Stimulated activated CD8-positive, alpha-beta memory T cell treated with anti-CD3 and anti-CD28 coated beads, Interleukin-4, amount 100 ng/mL, for 1 hour (primary cell): ENCODE measurements at places on chromosomes 1 and 21.

DNA sequence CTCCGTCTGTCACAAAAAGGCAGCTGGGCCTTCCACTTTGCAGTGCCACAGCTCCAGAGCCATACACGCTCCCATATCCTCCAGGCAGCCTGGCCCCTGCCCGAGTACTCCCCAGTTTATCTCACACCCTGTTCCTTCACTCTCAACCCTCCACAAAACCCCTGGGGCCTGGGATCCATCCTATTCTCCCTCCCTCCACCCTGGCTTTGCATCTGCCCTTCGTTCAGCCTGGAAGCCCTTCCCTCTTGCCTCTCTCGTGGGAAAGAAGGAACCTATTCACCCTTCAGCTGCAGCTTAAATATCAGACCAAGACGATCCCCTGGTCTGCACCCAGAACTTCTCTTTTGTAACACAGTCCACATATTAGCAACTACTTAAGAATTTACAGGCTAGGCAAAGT lies 56.7 kb downstream of the CAMK2N1 start:
- no peak for DNase-seq

DNA sequence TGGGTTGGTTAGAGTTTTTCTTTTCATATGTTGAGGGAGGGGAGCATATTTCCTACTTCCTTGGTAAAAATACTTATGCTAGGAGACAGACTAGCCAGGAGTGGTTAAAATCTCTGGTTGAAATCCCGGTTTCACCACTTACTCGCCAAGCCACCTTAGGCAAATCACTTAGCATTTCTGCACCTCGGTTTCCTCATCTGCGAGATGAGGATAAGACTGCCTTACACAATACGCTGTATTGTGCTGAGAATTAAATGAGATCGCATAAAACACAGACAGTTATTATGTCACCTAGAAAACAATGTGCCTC lies 1.4 kb downstream of the IFFO2 start:
- DNase-seq = no peak

DNA sequence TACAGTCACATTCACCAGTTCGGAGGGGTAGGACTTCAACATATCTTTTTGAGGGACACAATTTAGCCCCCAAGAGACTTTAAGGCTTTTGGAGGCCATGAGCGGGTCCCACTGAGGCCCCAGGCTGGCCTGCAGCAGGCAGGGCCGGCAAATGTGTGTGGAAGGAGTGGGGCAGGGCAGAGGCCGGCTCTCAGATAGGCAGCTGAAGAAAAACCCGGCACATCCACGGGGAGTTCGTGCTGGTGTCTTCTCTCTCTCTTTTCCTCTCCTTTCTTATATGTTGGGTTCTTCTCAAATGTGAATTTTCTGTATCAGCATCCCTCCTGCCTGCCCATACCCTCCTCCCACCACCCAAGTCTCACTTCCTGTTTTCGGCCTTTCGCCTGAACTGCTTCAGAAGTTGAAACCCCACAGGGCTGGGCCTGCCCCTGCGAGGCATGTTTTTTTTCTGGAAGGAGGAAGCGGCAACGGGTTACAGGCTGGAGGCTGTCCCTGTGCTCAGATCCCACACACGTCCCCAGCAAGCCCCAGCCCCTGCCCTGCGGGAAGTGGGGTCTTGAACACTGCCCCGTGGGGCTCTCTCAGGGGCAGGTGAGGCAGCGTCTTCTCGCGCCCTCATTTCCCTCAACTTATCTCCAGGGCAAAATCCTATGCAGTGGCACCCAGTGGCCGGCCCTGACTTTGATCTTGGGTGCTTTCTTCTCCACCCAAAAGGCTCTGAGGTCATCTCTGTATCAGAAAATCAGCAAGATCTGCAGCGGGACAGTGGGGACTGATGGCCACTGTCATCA lies 9.7 kb upstream of the UMODL1 start:
- no peak for DNase-seq

GRCh38 chr21:43825242-43825935 lies 36.0 kb downstream of the RRP1 start:
- no peak for DNase-seq

- DNase-seq = no peak
Measured at GRCh38 chr1:113891631-113892220, 4.3 kb upstream of the BCL2L15 start.

GRCh38 chr1:215905493-215906115 lies 338.5 kb downstream of the KCTD3 start:
- no peak for DNase-seq

DNA sequence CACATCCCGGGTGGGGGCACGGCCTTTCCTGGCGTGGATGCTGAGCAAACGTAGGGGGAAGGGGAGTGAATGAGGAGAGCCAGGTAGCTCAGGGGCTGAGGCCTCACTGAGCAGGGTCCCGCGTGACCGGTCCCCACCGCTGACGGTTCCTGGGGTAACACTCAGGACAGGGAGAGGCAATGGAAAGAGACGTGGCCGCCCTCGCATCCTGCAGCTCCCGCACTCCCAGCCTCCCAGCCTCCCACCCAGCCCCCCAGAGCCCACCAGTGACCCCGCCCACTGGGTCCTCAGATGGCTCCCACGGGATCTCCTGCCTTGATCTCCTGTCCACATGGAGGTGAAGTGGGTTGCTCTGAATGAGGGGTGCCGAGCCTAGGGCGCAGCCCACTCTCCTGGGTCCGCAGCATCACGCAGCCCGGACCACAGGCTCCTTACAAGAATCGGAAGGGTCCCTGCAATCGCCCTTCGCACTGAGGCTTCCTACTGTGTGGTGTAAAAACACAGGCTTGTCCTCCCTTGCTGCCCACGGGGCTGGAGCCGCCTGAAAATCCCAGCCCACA lies 2.4 kb downstream of the TSPEAR start:
- no peak for DNase-seq

GRCh38 chr1:102550729-102551384 lies 554.1 kb upstream of the OLFM3 start:
- no peak for DNase-seq

DNA sequence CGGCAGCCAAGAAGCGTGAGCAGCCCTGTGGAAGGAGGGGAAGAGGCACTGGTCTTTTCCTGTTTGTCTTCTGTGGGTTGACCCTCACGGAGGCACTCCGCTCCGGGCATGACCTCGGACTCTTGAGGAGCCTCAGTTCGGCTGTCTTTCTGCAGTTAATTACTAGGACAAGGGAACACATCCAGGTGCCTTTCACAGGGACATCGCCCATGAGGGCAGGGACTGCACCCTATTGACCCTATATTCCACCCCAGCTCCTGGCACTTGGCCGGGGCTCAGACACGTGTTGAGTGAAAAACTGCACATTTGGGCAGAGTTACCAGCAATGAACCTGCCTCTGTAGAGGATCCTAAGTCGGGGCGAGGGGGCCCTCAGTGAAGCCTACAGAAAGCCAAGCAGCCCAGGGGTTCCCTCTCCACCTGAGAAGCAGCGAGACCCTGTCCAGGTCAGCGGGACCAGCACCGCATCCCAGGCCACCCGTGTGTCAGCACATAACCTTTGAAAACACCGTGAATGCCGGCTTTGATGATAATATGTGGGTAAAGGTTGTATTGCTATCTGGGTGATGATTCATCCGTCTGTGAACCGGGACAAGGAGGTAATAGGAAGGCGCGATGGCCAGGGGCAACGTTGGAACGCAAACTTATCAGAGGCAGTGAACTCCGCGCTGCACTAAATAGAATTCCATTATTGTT lies 161.4 kb upstream of the ARHGEF16 start:
- no peak for DNase-seq

DNA sequence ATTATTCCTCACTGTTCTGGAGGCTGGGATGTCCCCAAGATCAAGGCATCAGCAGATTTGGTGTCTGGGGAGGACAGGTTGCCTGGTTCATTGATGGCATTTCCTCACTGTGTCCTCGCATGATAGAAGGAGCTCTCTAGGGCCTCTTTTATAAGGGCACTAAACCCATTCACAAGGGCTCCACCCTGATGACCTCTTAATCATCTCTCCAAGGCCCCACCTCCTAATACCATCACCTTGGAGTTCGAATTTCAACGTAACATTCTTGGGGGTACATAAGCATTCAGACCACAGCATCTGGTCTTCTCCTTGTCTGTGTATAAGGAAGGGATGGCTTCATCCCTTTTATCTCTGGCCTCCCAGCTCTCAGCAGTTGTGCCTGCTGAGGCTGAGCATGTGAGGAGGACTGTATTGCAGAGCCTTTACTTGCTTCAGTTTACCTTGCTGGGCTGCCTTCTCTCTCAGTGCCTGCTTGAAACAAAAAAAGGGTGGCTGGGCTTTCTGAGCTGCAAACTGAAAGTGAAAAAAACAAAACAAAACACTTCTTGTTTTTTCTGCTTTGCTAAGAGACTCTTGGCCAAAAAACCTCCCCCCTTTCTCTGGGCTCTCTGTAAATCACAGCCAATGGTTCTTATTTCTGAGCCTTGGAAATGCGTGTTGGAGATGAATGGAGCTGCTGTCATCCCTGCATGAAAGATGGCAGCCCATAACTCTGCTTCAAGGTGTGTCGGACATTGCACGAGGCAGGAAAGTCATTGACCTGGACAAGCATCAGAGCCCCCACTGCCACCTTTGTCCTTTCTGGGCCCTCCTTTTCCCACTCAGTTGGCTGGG lies 75.8 kb downstream of the RHOU start:
- DNase-seq = no peak

DNA sequence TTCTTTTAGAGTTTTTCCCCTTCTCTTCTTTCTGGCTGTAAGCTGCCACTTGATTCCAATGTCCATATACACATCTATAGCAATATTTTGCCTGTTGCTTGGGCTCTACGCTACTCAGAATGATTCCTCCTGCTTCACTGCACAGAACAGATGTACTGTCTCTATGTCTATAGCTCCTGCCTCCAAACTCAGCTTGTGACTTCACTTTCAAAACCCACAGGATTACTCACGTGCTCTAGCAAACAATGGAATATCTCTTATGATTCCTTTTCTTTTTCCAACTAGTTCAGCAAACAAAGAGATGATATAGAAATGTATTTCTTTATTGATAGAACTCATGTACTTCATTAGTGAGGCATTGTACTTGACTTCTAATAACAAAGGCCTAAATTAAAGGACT lies 80.5 kb upstream of the SOX13 start:
- no peak for DNase-seq

GRCh38 chr1:62395291-62395690 lies 41.6 kb upstream of the USP1 start:
- no peak for DNase-seq

DNA sequence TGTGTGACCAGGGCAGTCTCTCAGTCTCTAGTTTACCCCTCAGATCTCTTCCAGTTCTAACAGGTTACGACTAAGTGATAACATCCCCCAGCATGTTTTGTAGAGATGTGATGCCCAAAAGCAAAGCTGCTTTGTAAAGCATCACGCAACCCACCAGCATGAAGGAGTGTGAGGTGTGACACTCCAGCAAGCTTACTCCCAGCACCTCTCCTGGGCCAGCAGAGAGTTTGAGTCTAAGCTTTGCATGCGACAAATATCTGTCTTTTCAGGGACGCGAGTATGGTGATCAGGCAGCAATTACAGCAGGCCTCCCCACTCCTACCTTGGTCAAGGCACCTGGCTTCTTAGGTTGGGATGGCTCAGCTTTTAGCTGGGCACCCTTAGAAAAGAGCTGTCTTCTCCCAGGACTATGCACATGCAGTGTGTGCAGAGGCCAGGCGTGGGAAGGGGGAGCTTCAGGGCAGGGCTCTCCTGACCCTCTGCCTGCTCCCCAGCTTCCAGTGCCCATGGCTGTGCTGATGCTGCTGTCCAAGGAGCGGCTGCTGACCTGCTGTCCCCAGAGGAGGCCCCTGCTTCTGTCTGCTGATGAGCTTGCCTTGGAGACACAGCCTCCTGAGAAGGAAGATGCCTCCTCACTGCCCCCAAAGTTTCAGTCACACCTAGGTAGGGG lies 48.2 kb downstream of the ELK4 start:
- no peak for DNase-seq

DNA sequence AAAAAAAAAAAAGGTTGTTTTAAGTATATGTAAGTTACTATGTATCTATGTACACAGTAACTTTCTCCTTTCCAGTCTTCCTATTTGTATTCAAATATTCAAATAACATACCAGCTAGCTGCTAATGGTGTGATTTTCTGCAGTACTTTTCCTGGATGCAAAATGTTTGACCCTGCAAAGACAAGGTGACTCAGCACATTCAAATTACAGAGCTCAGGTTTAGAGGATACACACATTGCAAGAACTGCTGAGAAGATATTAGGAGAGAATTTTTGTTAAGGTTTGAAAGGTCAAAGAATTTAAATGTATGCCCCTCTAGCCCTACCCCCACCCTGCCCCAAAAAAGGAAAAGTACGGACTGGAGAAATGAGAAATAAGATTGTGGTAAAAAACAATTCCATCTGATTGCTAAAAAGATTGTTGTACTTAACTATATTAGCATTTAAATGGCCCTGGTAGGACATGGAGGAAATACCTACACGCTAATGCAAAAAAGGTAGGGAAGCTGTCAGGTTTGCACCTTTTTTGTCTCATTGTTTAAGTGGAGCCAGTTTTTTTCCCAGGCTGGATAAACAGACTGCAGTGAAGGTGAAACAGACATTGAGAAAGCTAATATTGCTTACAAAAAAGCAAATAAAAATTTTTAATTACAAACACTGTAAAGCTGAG lies 45.6 kb downstream of the ZNF281 start:
- no peak for DNase-seq

- no peak for DNase-seq
Measured at GRCh38 chr1:109427171-109427467, 871 bp upstream of the PSMA5 start.

GRCh38 chr1:209741193-209741592 lies 14.7 kb upstream of the TRAF3IP3 start:
- DNase-seq = no peak

GRCh38 chr1:201538612-201539551 lies at the start of gene NAV1:
Gene NAV1, plus strand, starts transcription at chr1:201539127. Its CDS starts 83,758 bp downstream, at chr1:201622885.
- DNase-seq = no peak

GRCh38 chr1:226659641-226660040 lies 79.4 kb downstream of the ITPKB start:
- DNase-seq = no peak

GRCh38 chr1:43648876-43649477 lies 972 bp upstream of the KDM4A start:
- no peak for DNase-seq

DNA sequence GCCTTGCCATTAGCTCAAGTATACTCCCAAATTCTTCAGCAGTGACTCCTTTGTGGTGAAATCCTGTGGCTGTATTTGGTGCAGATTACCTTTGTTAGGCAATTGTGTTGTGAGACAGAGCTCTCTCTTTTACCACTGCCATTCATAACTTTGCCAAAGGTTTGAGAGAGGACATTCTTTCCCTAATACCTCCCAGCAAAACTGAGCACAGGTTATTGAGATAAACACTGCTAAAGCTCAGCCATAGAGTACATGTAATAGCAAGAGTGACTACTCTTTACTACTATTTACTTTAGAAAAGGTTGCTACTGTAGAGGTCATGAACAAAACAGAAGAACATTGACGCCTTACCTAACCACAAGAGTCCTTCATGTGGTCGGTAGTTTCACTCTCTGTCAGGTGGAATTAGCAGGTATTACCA lies 514.0 kb upstream of the ADAMTS5 start:
- DNase-seq = no peak
